Type B pancreatic cell (in vitro differentiated cells): ENCODE measurements at places on chromosomes 4 and X. TPM values are rescaled to one million over a fixed set of nuclear protein-coding genes. Genes with fewer than 3 reads are reported as not detected.

- DNase-seq: peak; percentile 75
- H3K36me3 ChIP-seq: peaks cover 16% of the 10 kb centered on the region
- H3K27ac ChIP-seq: peak overlapping the region; percentile 23
- peak overlapping the region; percentile 90 for H3K4me3 ChIP-seq
- peaks cover 30% of the 10 kb centered on the region for H3K27me3 ChIP-seq
These were observed 566 bp downstream of the CORIN start for GRCh38 chr4:47837094-47837907.

GRCh38 chr4:23083391-23083790, 390.7 kb downstream of the GBA3 start:
- no peaks in the 10 kb centered on the region for H3K27me3 ChIP-seq
- no peak overlapping the region for H3K4me3 ChIP-seq
- H3K36me3 ChIP-seq: no peaks in the 10 kb centered on the region
- no peaks in the 10 kb centered on the region for H3K4me1 ChIP-seq
- DNase-seq: no peak
- H3K27ac ChIP-seq: no peak overlapping the region

GRCh38 chrX:49310371-49310770, 6.9 kb downstream of the GAGE10 start:
- no peak for DNase-seq
- H3K27ac ChIP-seq: peak overlapping the region; percentile 91
- H3K36me3 ChIP-seq: no peaks in the 10 kb centered on the region
- peaks cover 8% of the 10 kb centered on the region for H3K4me1 ChIP-seq
- no peak overlapping the region for H3K4me3 ChIP-seq

- H3K27me3 ChIP-seq: no peaks in the 10 kb centered on the region
- H3K27ac ChIP-seq: no peak overlapping the region
- peaks cover 4% of the 10 kb centered on the region for H3K36me3 ChIP-seq
- H3K4me1 ChIP-seq: no peaks in the 10 kb centered on the region
- no peak for DNase-seq
- no peak overlapping the region for H3K4me3 ChIP-seq
These were observed 328.9 kb upstream of the TAPT1 start for GRCh38 chr4:16555156-16555555.

GRCh38 chrX:77003530-77003929, 443.7 kb upstream of the FGF16 start:
- no peaks in the 10 kb centered on the region for H3K36me3 ChIP-seq
- DNase-seq: no peak
- H3K4me3 ChIP-seq: no peak overlapping the region
- no peaks in the 10 kb centered on the region for H3K27me3 ChIP-seq
- no peak overlapping the region for H3K27ac ChIP-seq

- no peak overlapping the region for H3K27ac ChIP-seq
- no peaks in the 10 kb centered on the region for H3K27me3 ChIP-seq
- H3K4me3 ChIP-seq: no peak overlapping the region
- no peaks in the 10 kb centered on the region for H3K4me1 ChIP-seq
- no peaks in the 10 kb centered on the region for H3K36me3 ChIP-seq
These were observed 104.4 kb downstream of the PJA1 start for GRCh38 chrX:69060631-69061408.

GRCh38 chr4:108581083-108581482, 39.3 kb upstream of the RPL34 start:
- H3K27me3 ChIP-seq: peaks cover 8% of the 10 kb centered on the region
- H3K27ac ChIP-seq: no peak overlapping the region
- H3K36me3 ChIP-seq: no peaks in the 10 kb centered on the region
- no peak for DNase-seq

DNA sequence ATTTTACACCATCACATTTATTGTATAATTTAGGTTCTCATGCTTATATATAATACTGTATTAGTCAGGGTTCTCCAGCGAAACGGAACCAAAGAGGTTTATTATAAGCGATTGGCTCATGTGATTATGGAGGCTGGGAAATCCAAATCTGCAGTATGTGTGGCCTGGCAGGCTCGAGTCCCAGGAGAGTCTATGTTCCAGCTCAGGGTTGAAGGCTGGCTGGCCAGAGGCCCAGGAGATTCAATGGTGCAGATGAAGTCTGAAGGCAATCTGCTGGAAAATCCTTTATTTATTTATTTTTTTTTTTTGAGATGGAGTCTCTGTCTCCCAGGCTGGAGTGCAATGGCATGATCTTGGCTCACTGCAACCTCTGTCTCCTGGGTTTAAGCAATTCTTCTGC, 63.0 kb upstream of the WDFY3 start:
- no peak for DNase-seq
- H3K4me1 ChIP-seq: no peaks in the 10 kb centered on the region
- H3K27ac ChIP-seq: no peak overlapping the region
- no peaks in the 10 kb centered on the region for H3K27me3 ChIP-seq
- H3K36me3 ChIP-seq: no peaks in the 10 kb centered on the region
- no peak overlapping the region for H3K4me3 ChIP-seq

GRCh38 chr4:87074121-87074488, 139.3 kb downstream of the AFF1 start:
- peaks cover 51% of the 10 kb centered on the region for H3K4me1 ChIP-seq
- no peak for DNase-seq
- no peaks in the 10 kb centered on the region for H3K27me3 ChIP-seq
- peak overlapping the region; percentile 71 for H3K27ac ChIP-seq
- H3K36me3 ChIP-seq: peaks cover 4% of the 10 kb centered on the region

GRCh38 chrX:132292793-132293192, 73.5 kb upstream of the RAP2C start:
- no peak overlapping the region for H3K27ac ChIP-seq
- H3K27me3 ChIP-seq: no peaks in the 10 kb centered on the region
- H3K4me1 ChIP-seq: no peaks in the 10 kb centered on the region
- no peaks in the 10 kb centered on the region for H3K36me3 ChIP-seq

- DNase-seq: no peak
- H3K27me3 ChIP-seq: no peaks in the 10 kb centered on the region
- no peaks in the 10 kb centered on the region for H3K36me3 ChIP-seq
- no peaks in the 10 kb centered on the region for H3K4me1 ChIP-seq
These were observed 638.7 kb downstream of the FSTL5 start for GRCh38 chr4:161525121-161525520.

DNA sequence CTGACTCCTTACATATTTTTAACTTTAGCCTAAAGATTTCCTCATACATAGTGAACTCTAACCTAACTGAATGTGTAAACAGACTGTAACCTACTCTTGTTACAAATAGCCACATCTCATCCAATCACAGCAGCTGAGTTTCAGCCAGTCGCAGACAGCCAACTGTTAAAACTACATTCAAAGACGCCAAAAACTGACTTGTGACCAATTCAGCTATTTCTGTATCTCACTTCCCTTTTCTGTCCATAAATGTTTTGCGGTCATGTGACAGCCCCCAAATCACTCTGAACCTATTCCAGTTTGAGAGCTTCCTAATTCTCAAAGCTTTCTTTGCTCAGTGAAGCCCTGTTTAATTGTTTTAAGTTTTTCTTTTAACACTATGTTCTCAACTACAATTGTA, 2731.9 kb downstream of the ARAP2 start:
- no peaks in the 10 kb centered on the region for H3K27me3 ChIP-seq
- no peak overlapping the region for H3K27ac ChIP-seq
- DNase-seq: no peak
- no peaks in the 10 kb centered on the region for H3K4me1 ChIP-seq
- peaks cover 5% of the 10 kb centered on the region for H3K36me3 ChIP-seq

GRCh38 chr4:1011022-1011665, at the start of gene FGFRL1:
Gene FGFRL1, plus strand, starts transcription at chr4:1011626. Its CDS starts 860 bp downstream, at chr4:1012486.
- DNase-seq: peak; percentile 93
- peaks cover 36% of the 10 kb centered on the region for H3K27me3 ChIP-seq
- H3K36me3 ChIP-seq: no peaks in the 10 kb centered on the region

DNA sequence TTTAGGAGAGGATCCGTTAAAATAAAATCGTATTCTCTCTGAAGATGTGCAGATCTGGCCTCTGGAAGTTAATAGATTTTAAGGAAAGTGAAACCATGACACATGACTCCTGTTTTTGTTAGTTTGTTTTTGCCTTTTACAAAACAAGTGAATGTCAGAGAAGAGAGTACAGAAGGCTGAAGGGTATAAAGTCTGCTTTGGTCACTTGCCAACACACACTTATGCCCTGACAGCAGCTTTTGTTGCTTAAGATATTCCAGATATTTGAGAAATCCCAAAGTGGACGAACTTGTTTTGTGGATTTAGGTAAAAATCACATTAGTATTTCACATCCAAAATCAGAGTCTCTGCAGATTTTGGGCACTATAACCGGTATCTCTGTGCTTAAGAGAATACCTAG, 192.4 kb upstream of the RASGEF1B start:
- H3K36me3 ChIP-seq: no peaks in the 10 kb centered on the region
- no peak for DNase-seq
- H3K27me3 ChIP-seq: no peaks in the 10 kb centered on the region
- H3K4me1 ChIP-seq: peaks cover 17% of the 10 kb centered on the region
- no peak overlapping the region for H3K27ac ChIP-seq

DNA sequence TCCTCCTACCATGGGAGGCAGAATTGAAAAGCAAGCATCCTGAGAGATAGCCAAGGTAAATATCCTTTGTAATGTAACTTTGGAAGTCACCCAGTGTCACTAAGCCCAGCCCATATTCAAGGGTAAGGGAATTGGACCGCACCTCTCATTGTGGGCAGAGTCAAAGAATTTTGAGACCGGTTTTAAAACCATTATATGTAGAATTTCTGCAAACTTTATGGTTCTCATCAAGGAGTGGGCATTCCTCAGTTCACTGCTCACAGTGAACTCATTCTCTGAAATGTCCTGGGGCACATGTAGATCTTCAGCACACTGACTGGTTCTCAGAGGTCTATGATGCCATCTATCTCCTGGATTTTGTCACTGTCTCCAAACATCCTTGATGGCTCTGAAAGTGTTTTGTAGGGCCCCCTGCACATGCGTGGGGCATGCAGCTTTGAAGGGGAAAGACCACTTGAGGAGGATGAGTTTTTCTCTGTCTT, 35.3 kb upstream of the CHRNA9 start:
- H3K27me3 ChIP-seq: no peaks in the 10 kb centered on the region
- no peak for DNase-seq
- no peak overlapping the region for H3K4me3 ChIP-seq

Gene EDA
- total RNA-seq: 3.9 and 4.4 TPM in 2 replicates

Gene RPL36A
- 329 and 338 TPM in 2 replicates for total RNA-seq

Gene TLR7
- total RNA-seq: 0.05 TPM in 1 of 2 replicates, not detected in the other

Gene UTP3
- 26.4 and 29.1 TPM in 2 replicates for total RNA-seq

Gene TMEM144
- total RNA-seq: 7.1 and 12.8 TPM in 2 replicates

Gene USP9X
- 59.4 and 74.4 TPM in 2 replicates for total RNA-seq

Gene RAB41
- total RNA-seq: not detected in 2 replicates

Gene GUCY1B1
- total RNA-seq: 3.6 and 6.6 TPM in 2 replicates

Gene GPR50
- 2.1 and 3.5 TPM in 2 replicates for total RNA-seq
